CD4-positive, alpha-beta T cell treated with Interleukin-15 for 1 hour (primary cell): ENCODE measurements at places on chromosomes 13 and 19.

- DNase-seq: no peak
Observed at GRCh38 chr19:31152906-31153305, 196.3 kb downstream of the TSHZ3 start.

- no peak for DNase-seq
Observed at GRCh38 chr13:50401049-50401505, 385.8 kb downstream of the KCNRG start.

- no peak for DNase-seq
Observed at GRCh38 chr13:21522847-21523246, 63.7 kb upstream of the ZDHHC20 start.

GRCh38 chr19:50877338-50877737, 4.1 kb downstream of the KLK2 start:
- DNase-seq: no peak

GRCh38 chr13:85528491-85529217, 270.6 kb downstream of the SLITRK6 start:
- no peak for DNase-seq

- no peak for DNase-seq
Observed at GRCh38 chr19:30395283-30395682, 23.1 kb downstream of the ZNF536 start.

DNA sequence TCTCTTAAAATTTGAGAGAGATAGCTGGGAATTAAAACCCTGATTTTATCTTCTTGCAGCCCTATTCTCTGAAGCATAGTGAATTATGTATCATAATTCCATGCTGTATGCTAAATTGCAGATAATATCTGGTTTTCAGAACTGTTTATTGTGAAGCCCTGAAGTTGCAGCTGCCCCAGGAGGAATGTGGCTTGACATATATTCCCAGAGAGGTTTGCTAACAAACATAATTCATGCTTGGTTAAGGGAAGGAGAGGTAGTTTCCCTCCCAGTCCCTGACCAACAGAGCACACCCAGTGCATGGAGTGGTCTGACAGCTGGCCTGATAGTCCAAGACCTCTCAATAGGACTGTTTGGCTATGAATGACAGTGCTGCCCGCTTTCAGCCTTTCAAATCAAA, 500.6 kb upstream of the MIR17HG start:
- no peak for DNase-seq
